ENCODE measurements at places on chromosomes 11 and 22.

DNA sequence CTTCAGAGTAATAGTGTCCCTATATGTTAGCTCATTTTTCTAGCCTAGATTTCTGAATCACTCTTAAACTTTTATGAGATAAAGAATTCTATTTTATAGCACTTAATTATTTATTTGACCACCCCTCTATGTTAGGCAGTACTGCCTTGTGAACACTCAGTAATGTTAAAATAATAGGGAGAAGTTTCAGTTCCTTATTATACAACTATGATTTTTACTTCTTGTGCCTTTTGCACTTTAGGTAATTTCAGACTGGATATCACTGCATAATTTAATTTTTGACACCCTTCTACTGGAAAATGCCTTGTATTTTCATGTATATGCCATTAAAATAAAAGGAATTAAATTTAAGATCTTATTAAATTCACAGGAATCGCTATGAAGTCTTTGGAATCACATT, 3.1 kb downstream of the BCO2 start:
- no peak for DNase-seq

- DNase-seq, result no peak
Observed at GRCh38 chr11:68710409-68710808, 26.1 kb downstream of the GAL start.

DNA sequence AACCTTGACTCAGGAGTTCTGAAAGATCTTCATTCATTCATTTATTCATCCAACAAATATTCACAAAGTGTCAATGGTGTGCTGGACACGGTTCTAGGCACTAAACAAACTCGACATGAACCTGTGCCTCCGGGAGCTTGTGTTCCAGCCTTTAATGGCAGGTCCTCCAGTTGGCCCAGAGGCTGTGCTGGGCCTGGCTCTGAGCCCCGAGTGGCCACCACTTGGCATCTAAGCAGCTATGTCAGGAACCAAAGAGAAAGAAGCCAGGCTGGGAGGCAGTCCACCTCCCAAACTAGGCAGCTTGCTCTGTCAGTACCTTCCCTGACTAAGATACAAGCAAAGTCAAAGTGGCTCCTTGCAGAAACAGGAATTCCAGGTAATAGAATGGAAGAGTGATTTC, 233.6 kb downstream of the BUD13 start:
- no peak for DNase-seq

DNA sequence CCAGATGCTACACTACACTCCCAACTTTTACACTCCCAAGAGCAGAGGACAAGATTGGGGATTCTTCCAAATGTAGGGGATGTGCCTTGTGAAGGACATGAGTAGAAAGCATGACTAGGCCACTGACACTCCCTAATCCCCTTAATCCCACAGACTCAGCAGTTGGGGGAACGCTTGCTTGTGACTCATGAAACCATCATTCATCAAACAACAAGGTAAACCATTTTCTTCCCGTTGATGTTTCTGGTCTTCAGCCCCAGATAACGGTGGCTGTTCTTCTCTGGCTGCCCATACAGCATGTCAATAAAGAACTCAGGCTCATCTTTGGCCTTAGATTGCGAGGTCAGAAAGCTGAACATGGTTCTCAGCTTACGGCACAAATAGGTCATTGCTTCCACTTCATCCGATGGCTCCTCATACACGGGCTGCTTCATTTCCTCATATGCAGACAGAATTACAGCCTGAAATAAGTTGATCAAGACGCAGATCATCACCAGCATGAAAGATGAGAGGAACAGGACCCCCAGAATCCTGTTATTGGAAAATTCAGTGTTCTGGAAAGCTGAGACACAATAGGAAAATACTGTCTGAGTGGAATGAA, 6.4 kb upstream of the CDPF1 start:
- DNase-seq, result no peak

GRCh38 chr11:114173843-114174242, 114.3 kb downstream of the ZBTB16 start:
- no peak for DNase-seq

All from H1 (cell line).